ENCODE measurements at places on chromosomes 11 and 22. TPM values are rescaled to one million over a fixed set of nuclear protein-coding genes. Genes with fewer than 3 reads are reported as not detected.
A peak's percentile ranks its signal among the peaks of the same experiment; 100 is the strongest.

GRCh38 chr11:41458154-41458553, 1.3 kb downstream of the LRRC4C start:
- no peak overlapping the region for H3K27ac ChIP-seq
- H3K4me3 ChIP-seq = no peak overlapping the region
- no peak for DNase-seq

- no peak overlapping the region for H3K4me3 ChIP-seq
- H3K27ac ChIP-seq = no peak overlapping the region
- peak; percentile 28 for DNase-seq
- no peaks in the 10 kb centered on the region for H3K36me3 ChIP-seq
Observed at GRCh38 chr11:100789500-100789899, 102.4 kb downstream of the ARHGAP42 start.

GRCh38 chr11:75576499-75576918, 14.5 kb downstream of the SERPINH1 start:
- DNase-seq = peak; percentile 51
- H3K4me3 ChIP-seq = no peak overlapping the region
- no peak overlapping the region for H3K27ac ChIP-seq

DNA sequence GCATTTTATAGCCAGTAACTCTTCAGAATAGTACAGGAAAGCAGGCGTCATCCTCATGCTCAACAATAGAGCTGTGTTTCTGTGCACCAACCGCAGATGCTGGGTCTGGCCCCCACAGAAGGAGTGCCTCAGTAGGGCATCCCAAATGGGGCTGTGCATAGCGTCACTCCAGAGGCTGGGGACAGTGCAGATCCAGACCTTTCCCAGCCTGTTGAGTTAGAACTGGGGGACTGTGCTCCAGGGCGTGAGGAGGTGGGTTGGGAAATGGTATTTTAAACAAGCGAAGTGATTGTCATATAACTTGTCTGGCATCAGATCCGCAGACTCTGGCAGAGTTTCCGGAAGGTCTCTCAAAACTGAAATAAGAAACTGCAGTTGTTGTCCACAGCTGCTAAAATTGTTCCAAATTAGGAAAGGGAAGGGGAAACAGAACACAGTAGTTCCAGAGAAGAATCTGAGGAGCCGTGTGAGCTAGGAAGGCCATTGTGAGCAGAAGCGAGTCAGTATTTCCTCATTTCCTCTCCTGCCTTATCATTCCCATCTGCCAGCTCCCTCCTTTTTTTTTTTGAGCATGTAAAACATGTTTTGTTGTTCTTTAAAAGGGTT, 52.2 kb downstream of the JAM3 start:
- no peaks in the 10 kb centered on the region for H3K36me3 ChIP-seq
- H3K27ac ChIP-seq = peak overlapping the region; percentile 84
- H3K4me3 ChIP-seq = no peak overlapping the region
- peaks cover 13% of the 10 kb centered on the region for H3K27me3 ChIP-seq

The BTBD10 gene
- 51.5 TPM for total RNA-seq

The OR51S1 gene
- total RNA-seq = not detected

The OR8D4 gene
- not detected for total RNA-seq

- H3K4me3 ChIP-seq = no peak overlapping the region
- DNase-seq = no peak
- H3K4me1 ChIP-seq = no peaks in the 10 kb centered on the region
- no peak overlapping the region for H3K27ac ChIP-seq
- no peaks in the 10 kb centered on the region for H3K36me3 ChIP-seq
Observed at GRCh38 chr11:74299015-74299414, 12.4 kb downstream of the P4HA3 start.

- no peaks in the 10 kb centered on the region for H3K27me3 ChIP-seq
- H3K27ac ChIP-seq = no peak overlapping the region
- H3K36me3 ChIP-seq = no peaks in the 10 kb centered on the region
- peaks cover 17% of the 10 kb centered on the region for H3K4me1 ChIP-seq
Observed at GRCh38 chr22:30400159-30400558, 3.3 kb downstream of the SEC14L2 start.

DNA sequence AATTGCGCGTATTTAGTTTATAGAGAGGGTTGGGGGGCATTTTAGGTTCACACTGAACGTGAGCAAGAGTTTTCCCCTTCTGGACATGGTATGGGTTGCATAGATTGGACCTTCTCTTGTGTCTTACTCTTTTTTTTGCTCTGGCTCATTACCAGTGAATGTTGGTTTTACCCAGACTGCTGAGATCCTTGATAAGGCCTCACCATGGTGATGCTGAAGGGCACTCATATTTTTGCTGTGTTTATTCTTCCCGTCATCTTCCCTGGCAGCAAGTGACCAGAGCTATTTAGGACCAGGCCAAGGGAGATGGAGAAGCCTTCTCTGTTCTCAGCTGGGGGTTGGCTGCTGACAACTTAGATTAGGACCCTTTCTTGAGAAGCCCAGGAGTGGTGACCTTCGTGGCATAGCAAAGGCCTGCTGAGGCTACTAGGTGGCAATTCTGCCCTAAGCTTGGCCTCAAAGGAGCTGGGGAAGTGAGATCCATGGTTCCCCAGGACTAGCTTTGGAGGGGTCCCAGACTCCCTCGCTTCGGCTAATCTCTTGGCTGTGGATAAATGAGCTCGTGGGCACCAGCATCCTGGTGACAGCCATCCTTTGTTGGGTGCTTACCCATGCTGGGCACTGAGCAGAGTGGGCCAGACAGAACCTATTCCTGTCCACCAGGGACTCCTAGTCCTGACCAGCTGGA, 47.3 kb downstream of the GRIK4 start:
- peak; percentile 49 for DNase-seq
- H3K4me1 ChIP-seq = peaks cover 25% of the 10 kb centered on the region
- H3K4me3 ChIP-seq = no peak overlapping the region
- H3K27me3 ChIP-seq = no peaks in the 10 kb centered on the region

DNA sequence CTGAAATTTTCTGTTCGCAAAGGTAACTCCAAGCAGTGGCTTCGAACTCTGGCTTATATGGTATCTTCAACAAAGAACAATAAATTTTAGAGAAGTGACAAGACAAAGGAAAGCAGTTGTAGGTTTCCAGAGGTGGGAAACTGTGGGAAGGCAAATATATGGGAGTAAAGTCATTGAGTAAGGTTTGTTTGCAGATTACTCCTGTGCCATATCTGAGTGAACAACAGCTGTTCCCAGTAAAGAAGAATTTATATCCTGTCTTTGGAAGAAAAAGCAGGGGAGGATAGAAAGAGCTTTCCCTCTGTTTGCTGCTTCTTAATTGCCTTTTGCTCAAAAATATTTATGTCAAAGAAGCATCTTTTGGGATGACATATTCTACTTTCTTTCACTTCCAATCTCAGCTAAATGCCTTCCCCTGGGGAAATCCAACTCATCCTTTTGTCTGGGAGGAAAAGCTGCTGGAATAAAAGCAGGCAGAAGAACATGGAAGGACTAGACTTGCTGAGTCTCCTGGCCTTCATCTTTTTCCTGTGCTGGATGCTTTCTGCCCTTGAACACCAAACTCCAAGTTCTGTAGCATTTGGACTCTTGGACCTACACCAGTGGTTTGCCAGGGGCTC, 10.4 kb upstream of the RCN1 start:
- H3K4me1 ChIP-seq = no peaks in the 10 kb centered on the region
- no peak for DNase-seq
- H3K27ac ChIP-seq = no peak overlapping the region

- no peak overlapping the region for H3K27ac ChIP-seq
- H3K36me3 ChIP-seq = no peaks in the 10 kb centered on the region
- no peak overlapping the region for H3K4me3 ChIP-seq
- peaks cover 13% of the 10 kb centered on the region for H3K4me1 ChIP-seq
Observed at GRCh38 chr11:114259551-114259983, 36.6 kb upstream of the NNMT start.

DNA sequence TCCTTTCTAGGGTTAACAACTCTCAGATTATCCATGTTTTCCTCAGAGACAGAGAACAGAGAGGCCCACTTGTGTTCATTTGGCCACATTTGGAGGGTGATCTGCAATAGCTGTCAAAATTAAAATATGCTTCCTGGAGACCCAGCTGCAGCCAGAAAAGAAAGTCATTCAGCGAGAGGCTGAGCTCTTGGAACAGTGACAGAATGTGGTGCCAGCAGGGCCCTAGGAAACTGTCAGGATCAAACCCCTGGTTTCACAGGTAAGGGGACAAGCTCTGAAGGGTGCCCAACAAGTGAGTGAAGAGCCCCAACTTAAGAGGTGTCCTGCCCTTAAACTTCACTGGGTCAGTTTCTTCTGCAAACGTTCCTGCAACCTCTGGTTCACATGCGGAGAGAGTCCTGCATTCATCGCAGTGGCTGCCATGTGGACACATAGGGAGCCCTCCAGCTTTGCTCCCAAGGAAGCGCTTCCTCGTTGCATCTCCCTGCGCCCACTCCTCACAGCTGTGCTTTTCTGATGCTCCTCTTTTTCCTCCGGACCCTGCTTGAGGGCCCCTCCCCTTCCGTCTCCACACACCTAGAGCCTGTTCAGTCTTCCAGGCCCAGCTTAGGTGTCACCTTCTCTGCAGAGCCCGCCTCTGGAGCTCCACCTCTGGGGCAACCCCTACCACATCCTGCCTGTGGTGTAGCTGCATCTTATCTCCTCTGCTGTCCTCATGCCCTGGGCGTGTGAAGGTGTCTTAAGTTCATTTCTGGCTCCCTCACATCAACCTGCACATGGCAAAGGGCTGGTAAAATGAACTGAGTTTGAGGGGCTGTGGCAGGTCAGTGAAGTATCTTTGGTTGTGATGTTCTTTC, 3.9 kb downstream of the UCP3 start:
- no peaks in the 10 kb centered on the region for H3K27me3 ChIP-seq
- no peak overlapping the region for H3K4me3 ChIP-seq
- DNase-seq = no peak
- peaks cover 13% of the 10 kb centered on the region for H3K36me3 ChIP-seq
- no peaks in the 10 kb centered on the region for H3K4me1 ChIP-seq

- no peaks in the 10 kb centered on the region for H3K4me1 ChIP-seq
- no peak overlapping the region for H3K27ac ChIP-seq
- peak; percentile 10 for DNase-seq
- H3K27me3 ChIP-seq = no peaks in the 10 kb centered on the region
- no peaks in the 10 kb centered on the region for H3K36me3 ChIP-seq
Observed at GRCh38 chr11:59040607-59041006, 45.5 kb upstream of the GLYATL1B start.

DNA sequence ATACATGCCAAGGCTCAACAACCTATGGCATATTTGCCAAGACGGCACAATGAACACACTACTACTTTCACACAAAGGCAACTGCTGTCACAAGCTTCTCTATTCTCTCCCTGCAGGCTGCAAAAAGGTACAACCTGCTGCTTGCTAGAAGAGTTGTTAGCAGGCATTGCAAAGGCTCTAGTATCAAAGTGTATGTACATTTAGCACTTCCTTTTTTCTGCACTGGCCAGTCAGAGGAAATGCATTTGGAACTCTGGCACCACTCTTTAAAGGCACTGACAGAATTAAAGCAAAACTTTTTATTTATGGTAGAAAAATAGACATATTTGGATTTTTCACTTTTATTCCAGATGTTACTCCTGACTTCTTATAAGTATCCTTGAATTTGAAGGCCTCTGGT, 125.9 kb downstream of the CWF19L2 start:
- H3K4me1 ChIP-seq = no peaks in the 10 kb centered on the region
- no peaks in the 10 kb centered on the region for H3K27me3 ChIP-seq
- H3K36me3 ChIP-seq = peaks cover 3% of the 10 kb centered on the region
- H3K4me3 ChIP-seq = no peak overlapping the region
- no peak for DNase-seq

GRCh38 chr11:134060316-134060715, 8.6 kb upstream of the JAM3 start:
- H3K27ac ChIP-seq = no peak overlapping the region
- no peaks in the 10 kb centered on the region for H3K4me1 ChIP-seq
- no peaks in the 10 kb centered on the region for H3K36me3 ChIP-seq
- DNase-seq = no peak
- peaks cover 11% of the 10 kb centered on the region for H3K27me3 ChIP-seq

DNA sequence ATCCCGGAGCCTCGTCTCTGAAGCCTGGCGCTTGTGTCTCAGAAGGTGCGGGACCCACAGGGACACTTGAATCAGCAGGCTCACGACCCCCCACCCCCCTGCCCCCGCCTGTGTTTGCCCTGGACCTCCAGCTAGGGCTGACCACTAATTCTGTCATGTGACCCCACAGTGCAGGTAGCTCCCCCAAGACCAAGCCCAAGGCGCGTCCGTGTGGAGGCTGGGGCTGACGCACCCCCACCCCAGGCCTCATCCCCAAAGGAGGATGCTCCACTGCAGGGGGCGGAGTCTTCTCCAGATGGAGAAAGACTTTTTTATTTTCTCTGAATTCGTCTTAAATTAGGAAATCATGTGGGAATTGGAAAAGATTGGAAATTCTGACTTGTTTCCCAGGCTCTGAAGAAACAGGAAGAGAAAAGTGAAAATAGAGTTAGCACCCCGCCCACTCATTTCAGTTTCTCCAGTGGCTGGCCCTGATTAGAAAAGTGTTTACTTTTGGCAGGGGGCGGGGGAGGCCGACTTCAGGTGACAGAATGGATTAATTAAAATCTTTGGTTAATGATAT, 1.0 kb upstream of the RELA start:
- H3K27ac ChIP-seq = peak overlapping the region; percentile 94
- no peaks in the 10 kb centered on the region for H3K36me3 ChIP-seq
- H3K4me3 ChIP-seq = peak overlapping the region; percentile 79
- H3K4me1 ChIP-seq = peaks cover 6% of the 10 kb centered on the region
- DNase-seq = peak; percentile 72

The TEAD1 gene
- total RNA-seq = 65.3 TPM

- H3K27ac ChIP-seq = no peak overlapping the region
- no peaks in the 10 kb centered on the region for H3K36me3 ChIP-seq
- no peak for DNase-seq
- H3K4me1 ChIP-seq = no peaks in the 10 kb centered on the region
Observed at GRCh38 chr11:36264011-36264972, 24.9 kb downstream of the COMMD9 start.

The RBMXL2 gene
- total RNA-seq = 0.09 TPM

DNA sequence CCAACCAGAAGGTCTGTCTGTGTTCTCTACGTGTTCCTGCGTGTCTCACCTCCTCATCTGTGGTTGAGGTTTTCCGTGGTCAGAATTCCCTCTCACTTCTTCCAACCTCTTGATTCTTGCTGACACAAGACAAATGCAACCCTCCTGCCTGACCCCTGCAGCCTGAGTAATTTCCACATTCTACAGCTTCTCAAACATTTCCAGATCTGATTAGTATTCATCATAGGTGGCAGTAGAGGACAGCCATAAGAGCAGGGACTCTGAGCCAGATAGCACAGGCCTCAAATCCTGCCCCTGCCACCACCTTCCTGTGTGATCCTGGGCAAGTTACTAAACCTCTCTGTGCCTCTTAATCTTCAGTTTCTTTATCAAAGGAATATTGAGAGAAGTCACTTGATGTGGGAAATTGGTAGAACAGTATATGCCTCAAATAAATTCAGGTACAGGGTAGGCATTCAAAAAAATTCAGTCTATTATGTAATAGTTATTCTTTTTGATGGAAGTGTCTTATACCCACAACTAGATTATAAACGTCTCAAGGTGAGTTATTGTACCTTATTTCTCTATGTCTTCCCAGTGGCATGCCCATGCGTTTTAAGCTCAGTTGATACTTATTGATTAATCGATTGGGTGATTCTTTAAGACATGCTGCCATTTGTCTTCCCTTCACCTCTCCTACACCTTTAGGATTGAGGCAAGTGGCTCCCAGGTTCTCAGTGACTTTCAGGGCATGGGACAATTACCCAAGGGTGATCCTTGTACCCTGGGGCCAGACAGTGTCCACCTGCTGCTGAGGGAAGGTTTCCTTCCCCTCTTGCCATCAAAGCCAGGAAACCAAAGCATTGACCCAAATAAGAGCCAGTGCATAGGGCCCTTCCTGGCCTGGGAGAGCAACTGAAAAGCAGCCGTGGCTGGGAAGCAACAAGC, 19.6 kb downstream of the POU2AF1 start:
- no peak overlapping the region for H3K27ac ChIP-seq
- no peaks in the 10 kb centered on the region for H3K36me3 ChIP-seq
- peaks cover 3% of the 10 kb centered on the region for H3K4me1 ChIP-seq
- no peak overlapping the region for H3K4me3 ChIP-seq
- DNase-seq = no peak
- H3K27me3 ChIP-seq = no peaks in the 10 kb centered on the region
